Stimulated activated CD8-positive, alpha-beta memory T cell treated with anti-CD3 and anti-CD28 coated beads, Interleukin-4, amount 100 ng/mL, for 1 hour (primary cell): ENCODE measurements at places on chromosomes 3 and 15.

- no peak for DNase-seq
These were observed 5.5 kb downstream of the CPNE4 start for GRCh38 chr3:132029182-132029902.

- no peak for DNase-seq
These were observed 29.4 kb downstream of the TP53BP1 start for GRCh38 chr15:43463507-43463906.

DNA sequence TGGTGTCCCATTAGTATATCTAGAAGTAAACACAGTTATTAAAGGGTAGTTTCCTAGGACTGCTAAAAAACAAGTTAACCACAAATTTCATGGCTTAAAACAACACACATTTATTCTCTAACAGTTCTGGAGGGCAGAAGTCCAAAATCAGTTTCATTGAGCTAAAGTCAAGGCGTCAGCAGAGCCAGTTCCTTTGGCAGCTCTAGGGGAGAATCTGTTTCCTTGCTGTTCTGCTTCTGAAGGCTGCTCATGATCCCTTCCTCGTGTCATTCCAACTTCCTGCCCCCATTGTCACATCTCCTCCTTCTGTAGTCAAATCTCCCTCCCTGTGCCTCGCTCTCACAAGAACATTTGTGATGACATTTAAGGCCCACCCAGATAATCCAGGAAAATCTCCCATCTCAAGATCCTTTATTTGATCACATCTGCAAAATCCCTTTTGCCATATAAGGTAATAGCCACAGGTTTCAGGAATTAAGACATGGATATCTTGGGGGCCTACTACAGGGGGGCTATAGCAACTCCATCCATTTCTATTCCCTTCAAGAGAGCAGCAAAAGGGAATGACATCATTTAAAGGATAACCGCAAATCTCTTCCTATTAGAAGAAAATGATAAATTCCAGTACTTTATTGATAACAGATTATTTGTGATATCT lies 50.1 kb downstream of the GPR176 start:
- DNase-seq = no peak

DNA sequence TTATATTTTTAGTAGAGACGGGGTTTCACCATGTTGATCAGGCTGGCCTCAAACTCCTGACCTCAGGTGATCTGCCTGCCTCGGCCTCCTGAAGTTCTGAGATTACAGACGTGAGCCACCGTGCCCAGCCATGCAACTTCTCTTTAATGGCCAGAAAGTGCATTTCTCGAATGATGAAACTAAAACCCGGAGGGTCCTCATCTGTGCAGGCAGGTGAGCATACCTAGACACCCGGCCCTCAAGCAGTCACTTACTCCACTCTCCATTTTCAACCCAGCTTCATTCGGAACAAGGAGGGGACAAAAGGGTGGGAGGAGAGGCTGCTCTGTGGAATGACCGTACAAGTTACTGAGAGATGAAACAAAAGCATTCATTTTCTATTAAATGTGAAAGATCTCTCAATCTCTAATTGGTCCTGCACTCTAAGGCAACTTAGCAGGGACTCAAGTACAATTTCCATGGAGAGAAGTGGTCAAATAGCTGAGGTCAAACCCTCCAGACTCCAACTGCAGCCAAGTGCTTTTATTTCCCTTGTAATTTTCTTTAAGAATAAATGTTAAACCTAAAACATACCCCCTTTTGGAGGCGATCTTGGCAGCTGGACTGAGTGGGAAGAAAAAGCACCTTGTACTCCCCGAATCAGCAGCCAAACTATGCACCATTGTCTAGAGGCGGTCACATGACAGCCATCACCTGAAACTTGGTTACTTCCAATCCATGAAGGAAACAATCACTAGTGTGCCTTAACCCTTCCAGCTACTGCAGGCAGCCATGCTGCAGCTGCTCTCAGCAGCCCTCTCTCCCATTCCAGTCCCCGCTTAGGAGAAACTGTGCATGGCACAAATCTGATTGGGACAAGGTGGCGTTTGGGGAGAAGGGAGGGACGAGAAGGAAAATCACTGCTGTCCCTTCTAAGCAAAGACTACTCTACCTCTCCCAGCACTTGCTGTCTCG lies 62.2 kb downstream of the VGLL4 start:
- no peak for DNase-seq

DNA sequence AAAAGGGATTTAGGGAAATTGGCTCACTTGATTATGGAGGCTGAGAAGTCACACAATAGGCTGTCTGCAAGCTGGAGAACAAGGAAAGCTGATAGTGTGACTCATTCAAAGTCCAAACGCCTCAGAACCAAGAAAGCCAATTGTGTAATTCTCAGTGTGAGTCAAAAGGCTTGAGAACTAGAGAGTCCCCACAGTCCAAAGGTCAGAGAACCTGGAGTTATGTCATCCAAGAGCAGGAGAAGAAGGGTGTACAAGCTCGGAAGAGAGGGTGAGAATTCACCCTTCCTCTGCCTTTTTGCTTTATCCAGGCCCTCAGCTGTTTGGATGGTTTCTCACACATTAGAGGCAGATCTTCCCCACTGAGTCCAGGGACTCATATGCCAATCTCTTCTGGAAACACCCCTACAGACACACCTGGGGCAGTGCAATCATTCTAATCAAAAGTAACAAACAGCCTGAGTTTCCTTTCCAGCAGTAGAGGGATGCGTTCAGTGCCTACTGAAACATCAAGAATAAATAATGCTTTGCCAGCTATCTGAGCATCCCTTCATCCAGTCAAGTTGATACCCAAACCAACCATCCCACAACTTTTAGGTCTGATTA lies 271.5 kb downstream of the SATB1 start:
- no peak for DNase-seq
